HTR-8/SVneo (cell line): ENCODE measurements at places on chromosomes 11 and 22.

DNA sequence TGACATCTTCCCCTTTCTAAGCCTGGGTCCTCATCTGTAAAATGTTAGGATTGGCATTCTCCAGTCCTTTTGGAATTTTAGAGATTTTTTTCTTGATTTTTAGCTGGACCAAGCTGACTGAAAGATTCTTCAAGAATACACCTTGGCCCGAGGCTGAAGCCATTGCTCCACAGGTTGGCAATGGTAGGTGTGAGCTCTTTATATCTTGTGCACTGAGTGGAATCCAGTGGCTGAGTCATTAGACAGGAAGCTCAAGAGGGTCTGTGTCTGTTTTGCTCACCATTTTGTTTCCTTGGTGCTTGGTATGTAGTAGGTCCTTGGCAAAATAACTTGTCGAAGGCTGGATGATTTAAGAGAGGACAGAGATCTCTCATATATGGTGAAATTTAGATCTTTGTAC is 6.2 kb downstream of the EIF3L start:
- DNase-seq, result no peak

- no peak for DNase-seq
Measured at GRCh38 chr11:45942381-45942780, 19.9 kb downstream of the LARGE2 start.

DNA sequence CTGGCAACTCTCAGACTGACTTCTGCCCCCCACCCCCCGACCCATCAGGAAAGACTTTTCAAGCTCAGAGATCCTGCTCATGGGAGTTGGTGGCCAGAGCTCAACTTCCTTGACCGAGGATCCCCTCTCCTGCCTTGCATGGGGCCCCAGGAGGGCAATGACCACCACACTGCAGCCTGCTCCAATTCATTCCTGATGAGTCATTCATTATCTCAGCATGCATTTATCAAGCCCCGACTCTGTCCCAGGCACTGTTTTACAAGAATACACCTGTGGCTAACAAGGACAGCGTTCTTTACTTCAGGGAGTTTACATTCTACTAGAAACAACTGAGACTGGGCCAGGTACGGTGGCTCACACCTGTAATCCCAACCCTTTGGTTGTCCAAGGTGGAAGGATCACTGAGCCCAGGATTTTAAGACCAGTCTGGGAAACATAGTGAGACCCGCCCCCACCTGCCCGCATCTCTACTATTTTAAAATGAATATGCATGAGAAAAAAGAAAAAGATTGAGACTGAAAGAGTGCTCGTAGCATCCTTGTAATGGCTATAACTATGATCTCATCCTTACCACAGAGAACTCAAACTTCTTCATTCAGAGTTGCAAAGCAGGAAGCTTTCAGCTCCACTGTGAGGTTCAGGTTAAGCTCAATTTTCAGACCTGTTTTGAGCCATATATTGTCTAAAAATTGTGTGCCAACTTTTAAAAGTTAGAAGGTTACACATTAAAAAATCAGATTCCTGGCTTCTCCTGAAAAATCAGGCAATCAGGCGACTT is 60.4 kb downstream of the FEZ1 start:
- DNase-seq, result no peak

GRCh38 chr11:123853038-123853437 is 32.4 kb downstream of the TMEM225 start:
- no peak for DNase-seq

DNA sequence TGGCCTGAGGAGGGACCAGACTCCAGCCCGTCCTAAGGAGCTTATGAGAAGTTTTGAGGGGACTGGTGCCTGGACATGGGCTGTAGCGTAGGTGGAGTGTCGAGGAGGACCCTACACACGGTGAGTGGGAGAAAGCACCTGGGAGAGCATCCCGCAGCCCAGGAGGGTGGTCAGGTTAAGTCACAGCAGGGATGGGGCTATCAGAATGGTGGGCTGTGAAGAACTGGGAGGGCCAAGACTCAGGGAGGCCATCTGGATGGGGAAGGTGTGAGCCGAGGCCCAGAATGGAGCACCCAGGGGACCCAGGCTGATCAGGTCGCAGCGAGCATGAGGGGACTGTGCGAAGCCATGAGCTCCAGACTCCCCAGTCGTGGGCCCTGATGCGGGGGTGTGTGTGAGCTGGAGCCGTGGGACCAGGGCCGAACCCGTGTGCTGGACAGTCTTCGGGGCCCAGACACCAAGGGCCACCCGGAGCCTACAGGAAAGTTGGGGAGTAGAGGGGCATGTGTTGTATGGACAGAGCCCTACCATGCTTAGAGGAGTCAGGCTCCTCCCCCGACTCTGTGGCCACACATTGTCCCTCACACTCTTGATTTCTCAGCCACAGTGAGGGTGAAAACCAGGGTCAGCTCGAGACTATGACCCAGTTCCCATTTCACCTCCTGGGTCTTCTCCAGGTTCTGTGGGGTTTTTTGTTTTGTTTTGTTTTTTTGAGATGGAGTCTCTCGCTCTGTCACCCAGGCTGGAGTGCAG is 54.3 kb downstream of the BCR start:
- DNase-seq, result no peak

GRCh38 chr22:38056969-38057891 is at the start of gene PICK1:
TSS of gene PICK1 (plus strand) at chr22:38057404. CDS start at chr22:38057810, 406 bp downstream.
- peak; percentile 82 for DNase-seq

DNA sequence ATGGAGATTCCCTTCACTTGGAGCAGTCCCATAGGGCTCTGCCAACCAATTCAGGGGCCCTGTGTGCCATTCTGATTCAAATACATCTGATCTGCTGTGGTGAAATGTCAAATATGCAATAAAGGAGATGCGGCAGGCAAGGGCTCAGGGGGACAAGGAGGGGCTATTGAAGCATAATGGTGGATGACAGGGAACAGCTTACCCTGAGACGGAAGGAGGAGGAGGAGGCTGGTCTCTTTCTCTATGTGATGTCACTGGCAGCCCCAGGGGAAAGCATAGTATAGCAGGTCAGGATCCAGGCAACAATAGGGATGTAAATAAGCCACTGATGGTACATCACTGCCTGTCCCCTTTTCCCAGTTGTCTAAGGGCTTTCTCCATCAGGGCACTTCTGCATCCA is 350.9 kb upstream of the SYN3 start:
- no peak for DNase-seq

DNA sequence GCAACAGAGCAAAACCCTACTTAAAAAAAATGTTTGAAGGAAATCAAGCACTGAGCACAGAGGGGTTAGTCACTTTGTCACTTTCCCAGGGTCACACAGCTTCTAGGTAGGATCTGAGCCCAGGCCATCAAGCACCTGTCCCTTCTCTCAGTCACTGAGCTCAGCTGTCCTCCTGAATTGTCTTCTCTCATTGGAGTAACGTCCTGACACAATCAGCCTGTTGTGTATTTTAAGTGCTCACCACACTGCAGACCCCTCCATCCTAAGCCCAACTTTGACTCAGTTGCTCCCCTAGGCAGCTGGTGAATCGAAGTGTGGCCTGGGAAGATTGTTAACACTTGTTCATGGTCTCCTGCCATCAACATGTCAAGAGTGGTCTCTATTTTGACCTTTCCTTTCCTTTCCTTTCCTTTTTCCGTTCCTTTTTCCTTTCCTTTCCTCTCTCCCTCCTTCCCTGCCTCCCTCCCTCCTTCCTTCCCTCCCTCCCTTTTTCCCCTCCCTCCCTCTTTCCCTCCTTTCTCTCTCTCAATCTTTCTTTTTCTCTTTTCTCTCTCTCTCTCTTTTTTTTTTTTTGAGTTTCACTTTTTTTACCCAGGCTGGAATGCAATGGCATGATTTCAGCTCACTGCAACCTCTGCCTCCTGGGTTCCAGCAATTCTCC is 76.1 kb downstream of the PIWIL3 start:
- no peak for DNase-seq

GRCh38 chr11:100383357-100383865 is 303.7 kb upstream of the ARHGAP42 start:
- no peak for DNase-seq

DNA sequence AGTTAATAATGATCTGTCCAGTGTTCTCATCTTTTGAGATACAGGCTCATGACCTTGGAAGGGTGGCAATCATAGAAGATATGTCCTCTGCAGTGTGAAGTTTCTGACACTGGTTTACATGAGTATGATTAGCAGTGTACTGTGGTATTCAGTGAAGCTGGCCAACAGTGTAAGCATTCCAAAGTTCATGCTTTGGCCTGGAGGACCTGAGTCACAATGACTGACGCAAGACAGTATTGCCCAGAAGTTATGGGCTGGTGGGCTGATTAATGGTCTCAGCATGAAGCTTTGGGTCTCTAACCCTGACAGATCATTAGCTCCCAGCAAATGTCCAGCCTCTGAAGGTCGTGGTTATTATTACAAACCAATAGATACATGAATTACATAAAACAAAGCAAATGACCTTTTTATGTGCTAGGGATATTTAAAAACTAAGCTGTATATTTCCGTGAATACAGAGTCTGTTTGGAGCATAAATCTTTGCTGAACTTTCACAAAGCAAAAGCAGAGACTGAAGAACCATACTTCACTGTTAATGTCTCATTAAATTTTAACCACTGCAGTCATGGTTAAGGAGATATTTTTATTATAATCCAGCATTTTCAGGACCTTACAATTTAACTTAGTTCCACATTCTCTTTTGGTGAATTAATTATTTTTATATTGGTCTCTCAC is 28.3 kb upstream of the USP47 start:
- DNase-seq, result peak; percentile 69

DNA sequence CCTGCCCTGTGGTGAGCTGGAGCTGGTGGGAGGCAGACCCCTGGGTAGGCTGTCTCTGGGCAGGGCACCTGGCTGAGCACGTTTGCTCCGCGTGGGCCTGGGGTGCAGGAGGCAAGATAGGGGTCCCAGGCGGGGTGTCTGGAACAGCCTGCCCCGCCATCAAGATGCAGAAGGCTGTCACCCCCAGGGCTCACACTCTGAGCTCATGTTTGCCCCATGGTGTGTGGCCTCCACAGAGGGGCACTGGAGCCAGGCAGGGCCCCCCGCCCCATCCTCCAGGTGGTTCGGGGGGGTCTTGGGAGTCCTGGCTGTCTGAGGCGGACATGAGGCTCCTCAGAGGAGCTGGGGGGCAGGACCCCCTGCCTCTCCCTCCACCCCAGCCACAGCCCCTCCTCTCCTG is 28.9 kb upstream of the CARS1 start:
- DNase-seq, result no peak

DNA sequence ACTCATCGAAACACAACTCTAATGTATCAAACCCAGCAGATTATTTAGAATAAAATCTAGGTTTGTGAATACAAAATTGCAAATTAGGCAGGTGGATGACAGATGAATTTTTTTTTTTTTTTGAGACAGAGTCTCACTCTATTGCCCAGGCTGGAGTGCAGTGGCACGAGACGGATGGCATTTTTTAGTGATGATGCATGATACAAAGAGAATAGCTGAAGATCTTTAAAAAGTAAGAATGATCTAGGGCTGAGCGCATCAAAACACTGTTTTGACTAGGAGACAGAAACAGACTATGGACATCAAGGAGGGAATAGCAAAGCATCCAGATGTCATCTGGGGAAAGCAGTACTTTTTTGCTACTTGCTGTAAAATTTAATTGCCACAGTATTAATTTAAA is 63.8 kb downstream of the IMMP1L start:
- no peak for DNase-seq

GRCh38 chr11:124026498-124026897 is at the start of gene OR10G8:
TSS of gene OR10G8 (plus strand) at chr11:124026798. CDS start at chr11:124029623, 2,825 bp downstream.
- no peak for DNase-seq

- no peak for DNase-seq
Measured at GRCh38 chr11:129852125-129852740, 36.6 kb downstream of the TMEM45B start.

DNA sequence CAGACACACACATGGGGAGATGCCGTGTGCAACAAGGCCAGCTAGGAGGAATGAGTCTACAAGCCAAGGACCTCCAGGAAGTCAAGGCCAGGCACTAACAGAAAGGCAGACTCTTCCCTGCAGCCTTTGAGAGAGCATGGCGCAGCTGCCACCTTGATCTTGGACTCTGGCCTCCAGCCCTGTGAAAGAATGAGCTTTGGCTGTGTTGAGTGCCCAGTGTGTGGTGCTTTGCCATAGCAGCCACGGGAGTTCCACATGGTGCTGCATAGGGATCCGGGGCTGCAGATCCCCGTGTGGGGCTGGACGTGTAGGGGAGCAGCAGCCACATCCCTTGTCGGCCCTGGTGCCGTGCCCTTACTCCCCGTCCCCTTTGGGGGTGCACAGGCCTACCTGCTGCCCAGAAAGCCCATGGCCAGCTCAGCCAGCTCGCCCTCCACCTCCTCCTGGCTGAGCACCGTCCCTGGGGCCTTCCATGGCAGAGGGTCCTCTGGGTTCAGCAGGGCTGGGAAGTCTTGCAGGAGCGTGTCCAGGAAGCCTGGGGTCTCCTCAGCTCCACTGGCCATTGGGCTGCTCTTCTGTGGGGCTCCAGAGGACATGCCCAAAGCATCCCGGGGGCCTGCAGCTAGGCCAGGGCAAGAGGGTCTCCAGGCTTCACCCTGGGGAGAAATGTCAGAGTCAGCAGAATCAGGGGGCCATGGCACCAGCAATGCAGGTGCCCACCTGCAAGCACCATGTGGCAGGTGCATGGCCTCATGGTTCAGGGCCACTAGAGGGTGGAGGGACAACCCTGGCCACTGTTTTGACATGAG is 7.0 kb downstream of the PPM1F start:
- DNase-seq, result no peak

DNA sequence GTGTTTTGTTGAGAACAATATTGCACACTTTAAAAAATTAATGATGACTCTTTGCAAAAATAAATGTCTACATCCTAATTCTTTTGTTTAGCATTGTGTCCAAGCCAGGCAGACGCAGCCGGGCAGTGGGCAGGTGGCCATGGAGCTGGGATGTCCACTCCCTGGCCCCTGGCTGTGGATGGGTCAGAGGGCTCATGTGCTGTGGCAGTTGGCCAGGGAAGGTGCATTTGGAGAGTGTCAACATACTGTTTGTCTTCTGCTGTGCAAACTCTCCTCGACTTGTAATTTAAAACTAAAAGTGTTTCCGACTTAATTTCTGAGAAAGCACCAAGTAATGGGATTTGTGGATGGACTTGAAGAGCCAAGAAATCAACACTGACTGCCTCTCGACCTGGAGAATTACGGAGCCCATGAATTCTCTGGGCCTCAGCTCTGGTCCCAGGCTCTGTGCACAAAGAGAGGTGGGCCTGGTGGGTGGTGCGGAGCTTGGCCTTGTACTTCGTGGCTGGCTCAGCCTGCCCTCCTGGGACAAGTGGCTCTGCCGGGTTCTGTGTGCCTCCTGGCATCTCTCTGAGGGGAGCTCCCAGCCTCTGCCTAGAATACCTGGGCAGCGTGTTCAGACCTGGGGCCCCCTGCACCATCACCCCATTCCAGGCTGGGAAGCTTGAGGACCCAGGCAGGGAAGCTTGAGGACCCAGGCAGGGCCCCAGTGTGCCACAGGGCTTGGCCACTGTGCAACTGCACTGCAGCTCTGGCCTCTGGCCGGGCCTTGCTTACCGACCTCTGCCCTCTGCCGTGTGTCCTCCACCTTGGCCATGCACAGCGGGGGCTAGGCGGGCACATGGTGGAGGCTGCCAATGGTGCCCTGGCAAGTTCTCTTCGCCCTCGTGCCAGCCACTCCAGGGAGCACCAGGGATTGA is 46.4 kb downstream of the RTN4R start:
- DNase-seq, result no peak

- DNase-seq, result no peak
Measured at GRCh38 chr22:22406445-22407027, 102.0 kb downstream of the ZNF280B start.
